Stimulated activated CD4-positive, alpha-beta T cell treated with anti-CD3 and anti-CD28 coated beads, Interleukin-15, amount 100 ng/mL, for 48 hours (primary cell): ENCODE measurements at places on chromosomes 4 and X.

- no peak for DNase-seq
Measured at GRCh38 chrX:13662355-13662791, 9.4 kb downstream of the TCEANC start.

GRCh38 chr4:15006416-15007024 is 4.2 kb downstream of the CPEB2 start:
- no peak for DNase-seq

DNA sequence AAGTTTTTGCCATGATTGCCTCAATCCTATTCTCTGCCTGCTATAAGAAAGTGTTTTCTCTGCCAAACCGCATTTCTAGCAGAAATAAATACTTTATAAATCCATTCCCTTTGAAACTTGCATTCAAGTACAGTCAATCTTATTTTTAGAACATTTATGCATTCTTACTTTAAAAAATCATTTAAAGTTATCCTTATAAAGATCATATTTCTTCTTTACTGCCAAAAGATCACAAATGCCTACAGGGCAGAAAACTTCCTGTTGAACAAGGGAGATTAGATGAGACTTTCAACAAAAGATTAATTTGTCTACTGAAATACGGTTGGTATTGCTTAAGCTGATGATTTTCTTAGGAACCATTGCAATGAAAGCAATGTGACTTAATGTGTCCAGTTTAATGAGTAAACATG is 207.2 kb upstream of the SLIT2 start:
- no peak for DNase-seq

DNA sequence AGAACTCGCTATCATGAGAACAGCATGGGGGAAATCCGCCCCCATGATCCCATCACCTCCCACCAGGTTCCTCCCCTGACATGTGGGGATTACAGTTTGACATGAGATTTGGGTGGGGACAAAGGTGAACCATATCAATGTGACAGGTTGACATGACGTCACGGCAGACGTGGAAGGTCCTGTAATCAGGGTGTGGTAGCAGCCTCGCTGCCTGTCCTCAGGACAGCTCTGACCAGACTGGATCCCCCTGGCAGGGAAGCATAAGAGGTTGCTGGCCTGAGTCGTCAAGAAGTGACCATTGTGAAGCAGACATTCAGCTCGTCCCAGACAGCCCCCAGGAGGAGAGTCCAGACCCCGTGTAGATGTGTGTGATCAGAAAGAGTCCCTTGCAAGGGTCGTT is 104.6 kb downstream of the TNIP2 start:
- no peak for DNase-seq
